Small intestine (tissue), 16 donors: ENCODE measurements at places on chromosomes 4 and X. TPM values are rescaled to one million over a fixed set of nuclear protein-coding genes. Genes with fewer than 3 reads are reported as not detected.

FAM90A26 gene
- polyA plus RNA-seq: not detected

PF4V1 gene
- polyA plus RNA-seq: not detected

PLAC8 gene
- polyA plus RNA-seq: 106 TPM

CSAG1 gene
- polyA plus RNA-seq: not detected

CT45A3 gene
- polyA plus RNA-seq: not detected

PPM1K gene
- polyA plus RNA-seq: 5.5 TPM

ZNF711 gene
- 0.81 TPM for polyA plus RNA-seq

DNA sequence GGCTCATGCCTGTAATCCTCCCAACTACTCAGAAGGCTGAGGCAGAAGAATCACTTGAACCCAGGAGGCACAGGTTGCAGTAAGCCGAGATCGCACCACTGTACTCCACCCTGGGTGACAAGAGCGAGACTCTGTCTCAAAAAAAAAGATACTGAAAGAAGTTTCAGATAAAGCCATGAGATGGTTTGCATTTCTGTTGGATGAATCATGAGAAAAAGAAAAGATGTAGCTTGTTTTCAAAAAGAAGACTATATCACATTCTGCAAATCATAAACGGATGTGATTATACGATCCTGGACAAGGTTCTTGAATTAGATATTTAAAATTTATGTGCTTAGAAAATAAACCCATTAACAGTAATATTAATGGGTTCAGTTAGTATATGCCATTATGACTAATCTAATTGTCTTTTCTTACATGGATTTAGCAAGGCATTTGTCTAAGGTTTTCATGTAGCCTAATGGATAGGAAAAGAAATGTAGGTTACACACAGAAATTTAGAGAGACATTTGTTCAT is 345.9 kb downstream of the SLC7A11 start:
- no peak for DNase-seq

DNA sequence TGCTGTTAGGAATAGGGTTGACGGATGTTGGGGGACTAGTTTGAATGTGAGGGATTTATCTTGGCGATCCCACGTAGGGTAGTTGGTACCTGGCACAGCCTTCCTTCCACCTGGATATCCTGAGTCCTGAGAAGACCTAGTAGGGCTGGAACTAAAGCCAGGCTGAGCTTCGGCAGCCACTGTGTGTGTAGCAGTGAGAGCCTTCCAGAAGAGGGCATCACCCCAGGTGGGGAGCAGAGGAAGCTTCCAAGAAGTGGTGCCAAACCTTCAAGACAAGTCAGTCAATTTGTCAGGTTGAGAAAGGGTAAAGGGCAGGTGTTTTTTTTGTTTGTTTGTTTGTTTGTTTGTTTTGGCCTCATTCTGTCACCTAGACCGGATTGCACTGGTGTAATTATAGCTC is 1.2 kb upstream of the FGFBP2 start:
- no peak for DNase-seq

GRCh38 chrX:16528620-16529019 is 121.3 kb upstream of the S100G start:
- no peak for DNase-seq

GRCh38 chr4:82171531-82172155 is 202.1 kb downstream of the HNRNPD start:
- DNase-seq: no peak

DNA sequence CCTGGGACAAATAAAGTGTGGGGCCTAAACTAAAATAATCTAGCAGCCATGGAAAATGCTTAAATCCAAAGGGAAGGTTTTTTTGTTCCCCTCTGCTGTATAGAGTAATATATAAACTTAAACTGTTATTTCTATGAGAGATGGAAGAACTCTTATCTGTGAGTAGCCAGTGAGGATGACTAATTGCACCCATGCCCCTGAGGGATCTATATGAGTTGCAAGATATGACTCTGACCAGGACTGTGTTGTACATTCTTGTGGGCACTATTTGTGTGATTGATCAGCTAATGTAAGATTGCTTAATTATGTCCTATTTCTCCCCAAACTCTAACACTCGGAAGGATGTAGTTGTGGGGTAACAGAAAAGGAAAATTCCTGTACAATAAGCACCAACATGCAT is 35.2 kb upstream of the AMBN start:
- DNase-seq: no peak

GRCh38 chr4:14221176-14221575 is 593.7 kb upstream of the BOD1L1 start:
- DNase-seq: no peak

DNA sequence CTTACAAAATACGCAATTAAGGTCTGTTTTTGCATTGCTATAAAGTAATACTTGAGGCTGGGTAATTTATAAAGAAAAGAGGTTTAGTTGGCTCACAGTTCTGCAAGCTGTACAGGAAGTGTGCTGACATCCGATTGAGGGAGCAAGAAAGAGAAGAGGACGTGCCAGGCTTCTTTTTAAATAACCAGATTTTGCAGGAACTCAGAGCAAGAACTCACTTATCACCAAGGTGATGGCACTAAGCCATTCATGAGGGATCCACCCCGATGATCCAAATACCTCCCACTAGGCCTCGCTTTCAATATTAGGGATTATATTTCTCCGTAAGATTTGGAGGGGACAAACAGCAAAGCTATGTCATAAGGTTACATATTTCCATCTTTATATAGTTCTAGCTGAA is 456.7 kb downstream of the GLUD2 start:
- no peak for DNase-seq

DNA sequence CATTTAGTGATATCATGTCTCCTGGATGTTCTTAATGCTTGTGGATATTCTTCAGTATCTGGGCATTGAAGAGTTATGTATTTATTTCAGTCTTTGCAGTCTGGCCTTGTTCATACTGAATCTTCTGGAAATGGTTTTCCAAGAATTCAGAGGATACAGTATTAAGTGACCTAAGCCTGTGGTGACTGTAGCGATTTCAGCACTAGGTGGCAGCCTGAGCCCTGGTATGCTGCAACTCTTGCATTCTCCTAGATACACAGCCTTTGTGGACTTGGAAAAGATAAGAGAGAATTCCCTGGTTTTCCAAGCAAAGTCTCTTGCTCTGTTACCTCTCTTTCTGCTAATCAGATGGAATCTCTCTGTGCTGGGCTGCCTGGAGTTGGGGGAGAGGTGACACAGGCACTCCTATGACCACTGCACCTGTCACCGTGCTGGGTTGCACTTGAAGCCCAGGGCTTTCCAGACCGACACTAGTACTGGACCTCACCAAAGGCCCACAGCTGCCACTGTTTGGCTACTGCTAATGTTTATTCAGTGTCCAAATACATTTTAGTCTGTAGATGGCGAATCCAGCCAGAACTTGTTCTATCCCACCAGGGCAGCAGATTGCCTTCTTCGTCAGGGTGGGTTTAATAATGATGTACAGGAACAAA is 19.3 kb upstream of the SPIN2A start:
- no peak for DNase-seq

DNA sequence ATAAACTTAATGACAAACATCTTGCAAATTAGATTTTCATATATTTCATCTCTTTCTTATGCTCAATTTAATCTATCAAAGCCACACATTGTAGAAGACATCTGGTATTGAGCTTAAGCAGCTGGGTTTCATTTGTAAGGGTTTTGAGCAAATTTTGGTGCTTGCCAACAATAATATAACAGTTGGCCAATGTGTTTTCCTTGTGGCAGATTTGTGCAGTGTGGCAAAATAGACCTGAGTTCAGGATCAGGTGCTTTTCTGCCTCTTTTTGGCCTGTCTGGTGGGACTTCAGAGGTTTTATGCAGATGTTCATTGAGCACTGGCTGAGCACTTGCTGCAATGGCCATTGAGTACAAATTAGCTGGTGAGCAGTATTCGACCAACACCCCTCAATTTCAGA is 301.9 kb downstream of the BMPR1B start:
- no peak for DNase-seq

DNA sequence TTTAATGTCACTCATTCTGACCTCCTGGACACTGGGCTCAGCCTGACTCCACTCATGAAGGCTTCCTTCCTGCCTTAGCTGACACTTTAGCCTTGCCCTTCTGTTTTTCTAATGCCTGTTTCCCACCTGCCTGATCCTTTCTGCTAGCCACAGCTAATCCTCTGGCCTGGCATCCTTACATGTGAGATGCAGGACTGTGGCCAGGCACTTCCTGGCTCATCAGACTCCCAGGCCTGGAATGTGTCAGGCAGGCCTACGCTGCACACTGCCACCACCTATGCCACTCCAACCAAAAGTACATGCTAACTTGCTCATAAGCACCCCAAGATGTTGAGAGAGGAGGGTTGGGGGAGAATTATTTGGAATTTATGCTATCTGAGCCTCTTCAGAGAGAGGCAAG is 138.8 kb upstream of the NALF2 start:
- DNase-seq: no peak

DNA sequence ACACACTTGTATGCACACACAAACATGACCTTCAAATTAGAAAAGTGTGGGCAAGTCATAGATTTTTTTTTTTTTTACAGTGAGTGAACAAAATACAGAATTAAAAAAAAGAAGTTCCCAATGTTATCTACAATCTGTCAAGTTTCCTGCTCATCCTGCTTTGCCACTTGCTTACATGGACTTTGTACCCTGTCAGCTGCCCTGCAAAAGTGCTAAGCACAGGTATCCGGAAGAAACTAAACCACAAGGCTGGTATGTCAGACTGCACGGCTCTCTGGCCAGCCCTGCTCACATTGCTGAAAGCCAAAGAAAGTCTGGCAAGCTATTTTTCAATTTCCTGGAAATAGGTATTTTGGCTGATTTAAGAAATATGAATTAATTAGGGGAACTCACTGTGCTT is 38.9 kb upstream of the BCLAF3 start:
- DNase-seq: peak; percentile 85

- no peak for DNase-seq
Observed at GRCh38 chr4:14620567-14621141, 381.6 kb upstream of the CPEB2 start.

GRCh38 chr4:95186666-95187065 is 362.1 kb downstream of the UNC5C start:
- no peak for DNase-seq

DNA sequence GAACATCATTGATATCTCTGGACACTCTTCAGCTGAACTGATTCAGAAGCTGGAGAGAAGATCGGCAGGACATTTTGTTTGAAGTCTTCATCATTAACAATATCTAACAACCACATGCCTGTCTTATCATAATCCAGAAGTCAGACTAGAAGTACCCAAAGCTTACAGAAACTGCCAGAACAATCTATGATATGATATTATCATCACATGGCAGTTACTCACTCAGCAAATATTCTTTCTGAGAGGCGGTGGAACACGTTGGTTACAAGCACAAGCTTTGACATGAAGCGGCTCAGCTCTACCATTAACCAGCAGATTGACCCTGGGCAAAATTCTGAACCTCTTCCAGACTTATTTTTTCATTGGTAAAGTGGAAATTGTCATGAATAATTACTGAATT is 69.4 kb upstream of the KIT start:
- no peak for DNase-seq

DNA sequence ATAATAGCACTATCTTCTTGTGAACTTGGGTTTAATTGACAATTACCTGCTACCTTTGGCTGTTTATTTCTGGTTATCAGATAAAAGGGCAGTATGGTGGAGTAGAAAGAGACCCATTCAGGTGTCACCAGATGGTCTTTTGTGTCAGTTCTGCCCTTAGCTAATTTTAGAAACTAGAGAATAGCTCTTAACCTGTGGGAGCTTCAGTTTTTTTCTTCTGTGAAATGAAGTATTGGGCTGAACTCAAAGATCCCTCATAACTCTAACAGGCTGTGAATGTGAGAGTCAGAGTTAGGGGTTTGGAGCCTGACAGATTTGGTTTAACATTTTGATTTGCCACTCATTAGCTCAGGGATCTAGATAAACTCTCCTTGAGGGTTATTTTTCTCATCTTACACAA is 335.2 kb downstream of the PPP1R2C start:
- peak; percentile 11 for DNase-seq

DNA sequence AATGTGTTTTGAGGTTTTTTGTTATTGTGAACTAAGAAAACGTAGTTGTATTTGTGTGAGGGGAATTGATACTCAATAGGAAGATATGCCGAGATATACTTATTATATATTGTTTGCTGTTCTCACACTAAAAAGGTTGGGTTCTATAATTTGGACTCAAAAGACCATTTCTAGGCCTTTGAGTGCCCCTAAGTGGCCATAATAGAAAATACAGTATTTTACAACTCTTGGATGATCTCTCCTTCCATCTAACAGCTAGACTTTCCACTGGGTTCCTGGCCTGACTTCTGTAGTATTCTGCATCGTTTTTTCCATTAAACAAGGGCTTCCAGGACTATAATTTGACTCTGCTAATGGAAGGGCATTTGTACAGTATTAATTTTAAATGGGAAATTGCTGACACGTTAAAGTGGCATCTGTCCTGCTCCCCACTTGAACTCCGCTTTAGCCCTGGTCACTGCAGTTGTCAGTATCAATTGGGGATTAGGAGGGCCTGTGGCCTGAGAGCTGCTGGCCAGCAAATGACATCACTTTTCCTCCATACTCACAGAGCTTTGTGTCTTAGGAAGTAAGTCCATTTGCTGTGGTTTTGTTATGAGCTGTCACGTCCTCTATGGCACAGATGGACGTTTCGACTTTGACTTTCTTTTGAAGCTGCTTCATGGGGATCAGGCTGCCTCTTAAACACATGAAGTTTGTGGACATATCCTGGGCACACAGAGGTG is 176.9 kb downstream of the SLIT2 start:
- no peak for DNase-seq

GRCh38 chr4:181528570-181529184 is 714.5 kb upstream of the TENM3 start:
- peak; percentile 88 for DNase-seq

- no peak for DNase-seq
Observed at GRCh38 chr4:111231281-111231680, 608.4 kb upstream of the PITX2 start.

DNA sequence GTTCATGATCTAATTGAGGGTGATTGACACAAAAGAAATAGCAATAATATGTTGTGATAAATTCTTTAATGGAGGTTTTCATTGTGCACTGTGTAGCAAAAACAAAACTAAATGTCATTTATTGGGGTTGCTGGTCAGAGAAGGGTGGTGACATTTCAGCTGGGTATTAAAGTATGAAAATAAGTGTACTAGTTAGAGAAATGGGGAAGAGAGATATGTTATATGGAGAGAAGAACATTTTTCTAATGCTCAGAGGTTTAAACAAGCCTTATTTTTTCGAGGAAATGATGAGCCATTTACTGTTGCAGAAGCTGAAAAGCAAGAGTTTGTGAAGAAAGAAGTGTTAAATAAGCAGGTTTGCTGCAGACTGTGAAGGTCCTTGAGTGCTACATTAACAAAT is 142.7 kb upstream of the PAQR3 start:
- no peak for DNase-seq
